ENCODE measurements at places on chromosomes 4 and X.

DNA sequence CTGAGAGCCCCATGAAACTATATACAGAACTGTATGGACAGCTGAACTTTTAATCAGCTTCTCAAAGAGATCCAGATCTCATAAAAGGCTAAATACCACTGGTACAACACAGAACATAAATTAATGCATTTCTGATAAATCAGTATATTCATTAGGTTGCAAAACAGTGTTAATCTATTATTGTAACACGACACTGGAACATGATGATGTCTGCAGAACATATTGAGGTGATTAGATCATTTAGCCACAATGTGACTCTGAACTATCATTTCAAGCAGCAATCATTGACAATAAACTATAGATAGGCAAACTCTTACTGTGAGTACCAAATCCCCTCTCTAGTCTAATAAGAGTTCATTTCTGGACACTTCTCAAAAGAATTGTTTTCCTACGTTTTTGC lies 50.3 kb downstream of the GASK1B start:
- DNase-seq: no peak

GRCh38 chr4:169352360-169352759 lies 81.6 kb upstream of the SH3RF1 start:
- DNase-seq: no peak

- DNase-seq: peak; percentile 75
These were observed 28.3 kb downstream of the DOCK11 start for GRCh38 chrX:118523920-118524319.

GRCh38 chr4:164169591-164169990 lies 584.3 kb upstream of the SMIM31 start:
- DNase-seq: no peak

DNA sequence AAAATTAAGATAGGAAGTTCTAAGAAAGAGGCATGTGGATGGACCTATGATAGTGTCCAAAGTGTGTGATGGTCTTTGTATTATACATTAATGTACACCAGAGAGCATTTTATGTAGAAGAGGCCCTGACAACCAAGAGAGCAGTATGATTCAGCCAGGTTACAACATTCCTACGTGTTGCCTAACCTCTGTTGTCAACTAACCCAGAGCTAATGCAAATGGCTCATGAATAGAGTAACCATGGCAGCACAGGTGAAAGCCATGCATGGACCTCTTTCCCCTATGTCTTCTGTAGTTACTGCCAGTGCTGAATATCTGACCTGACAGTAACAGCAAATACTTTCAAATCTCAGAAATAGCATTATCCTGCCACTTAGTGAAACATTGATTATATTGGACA lies 255.6 kb downstream of the NDST4 start:
- no peak for DNase-seq

- no peak for DNase-seq
These were observed 4.3 kb upstream of the TIMP1 start for GRCh38 chrX:47577901-47578300.

- DNase-seq: no peak
These were observed 94.5 kb downstream of the ANXA3 start for GRCh38 chr4:78645853-78646757.

DNA sequence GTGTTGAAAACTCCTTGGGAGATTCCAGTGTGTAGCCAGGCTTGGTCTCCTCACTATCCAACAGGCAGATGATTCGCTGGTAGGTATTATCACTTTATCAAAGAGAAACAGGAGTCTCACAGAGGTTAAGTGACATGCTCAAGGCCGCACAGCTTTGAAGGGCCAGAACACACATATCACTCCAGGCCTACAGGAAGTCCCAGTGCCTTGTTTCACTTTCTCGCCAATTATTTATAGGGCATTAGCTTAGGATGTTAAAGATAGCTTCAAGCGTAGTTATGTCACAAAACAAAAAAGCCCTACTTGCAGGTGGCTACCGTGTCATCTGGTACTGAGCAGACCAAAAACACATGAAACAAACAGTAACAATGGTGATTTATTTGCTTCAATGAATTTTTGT lies 13.2 kb downstream of the ATP8A1 start:
- no peak for DNase-seq

DNA sequence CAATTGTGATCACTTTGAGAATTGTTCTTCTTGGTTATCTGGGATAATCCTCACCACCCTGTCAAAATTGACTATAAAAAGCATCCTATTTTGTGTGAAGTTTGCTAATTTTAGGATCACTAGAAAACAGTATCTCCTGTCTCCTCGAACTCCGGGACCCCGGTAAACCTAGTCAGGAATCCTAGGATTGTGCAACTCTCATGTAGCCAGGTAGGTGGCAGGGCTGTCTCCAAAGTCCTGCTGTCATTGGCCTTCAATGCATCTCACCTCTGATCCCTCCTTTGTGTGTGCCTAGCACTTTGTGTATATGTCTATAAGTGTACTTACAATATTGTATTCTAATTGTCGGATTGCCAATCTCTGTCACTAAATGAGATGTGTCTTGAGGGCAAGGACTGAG lies 1564.8 kb downstream of the RPA4 start:
- no peak for DNase-seq

DNA sequence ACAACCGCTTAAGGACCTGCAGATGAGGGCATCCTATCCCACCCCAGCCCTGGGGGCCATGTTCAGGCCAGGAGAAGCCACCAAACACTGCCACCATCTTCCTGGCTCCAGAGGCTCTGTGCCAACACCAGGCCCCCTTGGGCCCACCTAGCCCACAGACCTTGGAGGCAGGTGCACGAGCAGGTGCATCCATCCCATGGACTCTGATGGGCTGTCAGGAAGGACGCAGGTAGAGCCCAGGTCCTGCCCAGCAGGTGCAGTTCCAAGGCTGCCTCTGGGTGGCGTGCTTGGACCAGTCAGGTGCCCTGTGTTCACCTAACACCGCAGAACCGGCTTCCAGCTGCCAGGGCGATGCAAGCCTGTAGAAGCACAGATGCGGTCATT lies 22.8 kb upstream of the PDE6B start:
- DNase-seq: peak; percentile 68

- no peak for DNase-seq
These were observed 101.6 kb downstream of the COL4A5 start for GRCh38 chrX:108541286-108541685.

DNA sequence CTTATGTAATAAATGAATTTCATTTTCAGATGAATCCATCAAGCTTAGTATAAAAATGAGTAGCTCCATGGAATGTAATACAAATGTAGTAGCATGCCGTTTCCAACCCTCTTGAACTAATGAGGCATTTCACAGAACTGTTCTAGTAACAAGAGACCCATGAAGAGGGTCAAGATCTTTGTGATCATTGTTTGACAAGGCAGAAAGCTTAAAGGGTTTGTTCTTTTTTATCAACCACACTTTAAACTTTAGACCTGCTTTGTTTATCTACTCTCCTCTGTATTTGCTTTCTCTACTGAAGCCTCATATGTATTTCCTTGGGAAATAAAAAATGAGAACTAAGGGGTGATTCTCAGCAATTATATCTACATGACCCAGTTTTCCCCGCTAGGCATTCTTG lies 513.9 kb downstream of the ARAP2 start:
- DNase-seq: no peak

DNA sequence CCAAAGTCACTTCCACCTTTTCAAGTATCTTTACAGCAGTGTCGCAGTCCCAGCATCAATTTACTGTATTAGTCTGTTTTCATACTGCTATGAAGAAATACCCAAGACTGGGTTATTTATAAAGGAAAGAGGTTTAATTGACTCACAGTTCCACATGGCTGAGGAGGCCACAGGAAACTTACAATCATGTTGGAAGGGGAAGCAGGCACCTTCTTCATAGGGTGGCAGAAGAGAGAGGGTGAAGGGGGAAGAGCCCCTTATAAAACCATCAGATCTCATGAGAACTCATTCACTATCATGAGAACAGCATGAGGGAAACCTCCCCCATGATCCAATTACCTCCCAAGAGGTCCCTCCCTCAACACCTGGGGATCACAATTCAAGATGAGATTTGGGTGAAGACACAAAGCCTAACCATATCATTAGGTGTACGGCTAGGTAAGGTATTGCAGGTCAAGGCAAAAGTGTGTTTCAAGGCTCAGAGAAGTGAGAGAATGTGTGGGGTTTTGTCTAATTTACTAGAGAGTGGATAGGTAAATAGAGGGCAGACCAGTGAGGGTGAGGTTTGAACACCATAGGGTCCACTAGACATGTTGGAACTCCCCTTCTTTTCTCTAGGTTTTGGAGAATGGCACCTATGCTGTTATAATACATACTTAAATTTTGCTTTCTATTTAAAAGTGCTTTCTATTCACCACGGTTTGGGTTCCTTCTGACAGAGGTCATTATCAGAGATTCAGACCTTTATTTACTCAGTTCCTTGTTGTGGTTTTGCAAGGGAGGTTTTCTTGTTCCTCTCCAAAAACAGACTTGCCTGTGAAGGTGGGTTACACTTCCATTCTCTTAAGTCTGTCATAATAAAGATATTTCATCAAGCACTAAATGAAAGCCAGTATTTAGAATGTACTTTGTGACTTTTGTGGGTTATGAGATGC lies 186.6 kb downstream of the CPEB2 start:
- no peak for DNase-seq

DNA sequence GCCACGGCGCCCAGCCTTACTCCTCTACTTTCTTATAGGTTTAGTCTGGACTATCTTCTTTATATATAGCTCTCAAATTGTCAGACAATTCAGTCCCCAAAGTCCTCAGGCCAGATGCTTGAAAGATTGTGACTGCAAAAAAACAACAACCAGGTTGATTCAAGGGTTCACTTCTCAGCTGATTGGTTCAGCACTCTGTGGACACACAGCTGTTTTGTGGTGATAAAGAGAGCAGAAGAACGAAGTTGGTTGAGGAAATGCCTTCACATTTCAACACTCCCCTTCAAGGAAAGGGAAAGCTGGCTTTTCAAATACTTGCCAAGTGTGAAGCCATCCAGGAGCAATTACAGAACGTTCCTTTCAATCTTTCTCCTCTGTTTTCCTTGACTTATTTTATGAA lies 166.8 kb downstream of the SHROOM3 start:
- no peak for DNase-seq

GRCh38 chr4:87018753-87019152 lies 83.9 kb downstream of the AFF1 start:
- no peak for DNase-seq
